ENCODE measurements at places on chromosomes 12 and 14. TPM values are rescaled to one million over a fixed set of nuclear protein-coding genes. Genes with fewer than 3 reads are reported as not detected.

GRCh38 chr12:123868791-123869190 lies 103.8 kb downstream of the CCDC92 start:
- no peaks in the 10 kb centered on the region for H3K4me1 ChIP-seq
- no peaks in the 10 kb centered on the region for H3K36me3 ChIP-seq
- no peak overlapping the region for H3K27ac ChIP-seq
- no peak for DNase-seq

DNA sequence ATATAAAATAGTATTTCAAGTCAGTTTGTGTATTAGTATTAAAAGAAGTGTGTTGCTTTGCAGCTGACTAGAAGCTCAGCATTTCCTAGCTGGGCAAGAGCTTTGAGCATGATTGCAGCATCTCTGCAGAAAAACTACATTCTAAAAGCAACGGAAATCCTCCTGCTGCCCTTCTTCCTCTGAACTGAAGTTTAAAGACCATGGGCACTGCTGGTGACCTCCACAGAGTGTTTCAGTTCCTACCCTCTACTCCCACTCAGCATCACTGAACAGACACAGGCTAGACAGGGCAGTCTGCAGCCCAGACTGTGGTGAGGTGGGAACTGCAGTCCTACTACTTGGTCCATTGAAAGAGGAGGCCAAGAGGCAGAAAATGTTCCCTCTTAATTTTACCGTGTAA lies 59.0 kb downstream of the FAR2 start:
- no peak for DNase-seq
- no peak overlapping the region for H3K27ac ChIP-seq
- H3K27me3 ChIP-seq, result no peaks in the 10 kb centered on the region
- peaks cover 9% of the 10 kb centered on the region for H3K36me3 ChIP-seq

- no peaks in the 10 kb centered on the region for H3K36me3 ChIP-seq
- no peak for DNase-seq
- H3K27ac ChIP-seq, result no peak overlapping the region
Observed at GRCh38 chr12:123961585-123962345, 10.9 kb downstream of the CCDC92 start.

KRT86 gene
- 0.14 TPM for total RNA-seq

CCDC196 gene
- not detected for total RNA-seq

CD69 gene
- total RNA-seq, result 0.19 TPM
